ENCODE measurements at places on chromosomes 1 and 21.

DNA sequence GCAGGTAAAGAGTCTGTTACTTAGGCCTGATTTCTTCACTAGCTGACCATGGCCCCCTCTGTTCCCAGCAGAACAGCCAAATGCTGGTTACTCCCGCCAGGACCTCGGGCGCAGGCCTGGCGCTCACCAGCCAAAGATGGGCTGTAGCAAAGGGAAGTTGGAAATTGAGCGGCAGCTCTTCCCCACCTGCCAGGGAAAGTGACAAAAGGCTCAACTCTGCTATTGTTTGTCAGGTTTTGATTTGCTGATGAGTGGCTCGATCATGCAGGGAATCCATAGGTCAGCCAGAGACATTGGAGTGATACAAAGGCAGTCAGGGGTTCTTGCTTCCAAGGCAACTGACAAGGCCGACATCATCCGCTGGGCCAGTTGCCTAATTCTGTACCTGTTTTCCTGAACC, 120.1 kb downstream of the ASTN1 start:
- DNase-seq = no peak

- DNase-seq = no peak
These were observed 10.4 kb upstream of the GALE start for GRCh38 chr1:23810818-23811540.

DNA sequence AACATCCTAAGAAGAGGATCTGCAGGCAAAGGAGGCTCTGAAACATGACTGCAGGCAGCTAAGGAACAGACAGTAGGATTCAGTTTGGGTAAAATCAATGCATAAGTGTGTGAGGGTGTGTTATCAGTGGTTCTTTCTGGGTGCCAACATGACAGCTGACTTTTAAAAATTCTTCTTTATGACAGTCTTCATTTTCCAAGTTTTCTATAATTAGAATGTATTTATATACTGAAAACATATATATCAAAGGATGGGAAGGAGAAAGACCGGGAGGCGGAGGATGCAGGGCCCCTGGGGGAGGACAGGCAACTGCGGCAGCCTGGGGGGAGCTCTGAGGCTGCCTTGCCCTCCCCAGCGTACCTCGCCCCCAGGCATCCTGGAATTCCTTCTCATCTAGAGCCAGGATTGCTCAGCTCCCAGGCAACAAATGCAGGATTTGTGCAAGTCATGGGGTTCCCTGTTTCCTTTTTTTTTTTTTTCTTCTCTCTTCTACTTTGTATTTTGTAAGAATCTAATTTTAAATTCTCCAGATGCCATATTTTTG, 104.8 kb downstream of the CSMD2 start:
- no peak for DNase-seq

GRCh38 chr1:114324662-114324965, 170.9 kb upstream of the SYT6 start:
- no peak for DNase-seq

GRCh38 chr1:117671781-117672501, 66.1 kb downstream of the TENT5C start:
- DNase-seq = no peak

DNA sequence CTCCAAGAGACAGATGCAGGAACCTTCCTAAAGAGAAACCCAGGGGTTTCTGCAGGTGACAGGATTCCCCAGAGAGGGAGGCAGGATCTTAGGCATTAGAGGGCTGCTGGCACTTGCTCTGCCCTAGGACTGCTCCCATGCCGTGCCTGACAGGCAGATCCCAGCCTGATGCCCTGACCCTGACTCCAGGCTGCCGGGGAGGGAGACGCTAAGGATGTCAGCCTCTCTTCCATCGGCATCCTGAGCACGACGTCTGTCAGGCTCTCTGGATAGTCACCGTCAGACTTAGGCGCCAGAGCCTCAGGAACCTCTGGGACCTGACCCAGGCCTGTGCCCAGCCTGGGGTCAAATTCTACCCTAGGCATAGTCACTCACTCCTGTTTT, 157.1 kb downstream of the NPHP4 start:
- DNase-seq = no peak

DNA sequence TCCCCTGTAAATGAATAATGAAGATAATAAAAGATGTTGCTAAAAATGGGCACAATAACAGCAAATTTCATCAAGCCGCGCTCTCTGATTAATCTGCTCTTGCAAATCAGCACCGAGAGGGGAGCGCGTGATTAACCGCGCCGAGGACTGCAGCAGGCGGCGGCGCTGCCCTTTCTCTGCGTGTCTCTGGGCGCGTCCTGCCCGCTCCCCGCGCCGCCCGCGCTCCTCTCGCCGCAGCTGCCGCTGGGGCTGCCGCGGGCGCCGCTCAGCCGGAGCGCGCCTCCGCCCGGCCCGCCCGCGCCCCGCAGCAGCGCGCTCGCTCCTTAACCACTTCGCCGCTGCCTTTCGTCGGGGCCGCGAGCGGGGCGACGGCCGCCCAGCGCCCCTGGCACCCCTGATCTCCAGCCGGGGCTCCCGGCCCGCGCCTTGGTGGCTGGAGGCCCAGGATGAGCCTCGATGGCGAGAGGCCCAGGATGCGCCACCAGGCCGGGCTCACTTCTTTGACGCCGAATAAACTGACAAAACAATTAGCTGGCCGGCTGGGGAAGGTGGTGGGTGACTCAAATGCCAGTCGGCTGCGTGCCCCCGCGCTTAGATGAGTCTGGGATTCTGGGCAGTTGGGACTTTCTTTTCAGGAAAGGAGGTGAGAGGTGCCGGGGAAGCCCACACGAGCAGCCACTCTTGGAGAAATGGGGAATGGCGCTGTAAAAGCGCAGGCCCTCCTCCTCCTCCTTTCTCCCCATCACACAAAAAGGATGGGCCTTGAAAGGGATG, 221.4 kb upstream of the PKN2 start:
- DNase-seq = peak; percentile 28

GRCh38 chr1:182135946-182136345, 74.4 kb upstream of the ZNF648 start:
- DNase-seq = no peak

DNA sequence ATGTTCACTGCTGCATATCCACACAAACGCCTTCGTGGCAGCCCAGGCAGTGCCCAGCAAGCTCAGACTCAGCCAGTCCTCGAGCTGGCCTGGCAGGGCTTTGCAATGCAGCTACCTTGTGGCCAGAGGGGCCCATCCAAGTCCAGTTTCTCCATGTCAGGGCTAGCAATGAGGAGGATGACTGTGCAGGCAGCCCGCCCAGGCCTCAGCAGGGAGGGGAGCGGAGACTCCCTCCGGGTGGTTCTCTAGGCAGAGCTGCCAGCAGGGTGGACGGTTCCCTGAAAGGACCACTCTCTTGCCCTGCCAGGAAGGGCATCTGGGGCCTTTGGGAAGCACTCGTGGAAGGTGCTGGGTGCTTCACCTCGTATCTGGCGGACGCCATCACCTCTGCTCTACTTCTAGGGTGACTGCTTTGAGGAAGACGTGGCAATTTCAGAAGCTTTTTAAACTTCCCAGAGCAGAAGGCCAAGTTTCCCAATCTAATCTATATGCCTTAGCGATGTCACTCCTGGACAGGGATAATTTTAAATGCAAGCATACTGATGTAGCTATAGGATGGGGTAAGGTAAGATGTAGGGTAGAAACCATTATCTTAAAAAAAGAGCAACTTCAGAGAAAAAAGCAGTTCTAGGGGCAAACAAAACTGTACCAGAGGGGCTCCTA, 56.2 kb downstream of the RUNX1 start:
- DNase-seq = no peak

- DNase-seq = peak; percentile 17
These were observed 36.2 kb downstream of the CACHD1 start for GRCh38 chr1:64505944-64506655.

All from D721Med (cell line).